ENCODE measurements at places on chromosomes 7 and 10.

- H3K4me1 ChIP-seq = no peaks in the 10 kb centered on the region
- DNase-seq = no peak
- H3K27ac ChIP-seq = no peak overlapping the region
- no peaks in the 10 kb centered on the region for H3K36me3 ChIP-seq
Observed at GRCh38 chr10:1575481-1576244, 161.7 kb downstream of the ADARB2 start.

DNA sequence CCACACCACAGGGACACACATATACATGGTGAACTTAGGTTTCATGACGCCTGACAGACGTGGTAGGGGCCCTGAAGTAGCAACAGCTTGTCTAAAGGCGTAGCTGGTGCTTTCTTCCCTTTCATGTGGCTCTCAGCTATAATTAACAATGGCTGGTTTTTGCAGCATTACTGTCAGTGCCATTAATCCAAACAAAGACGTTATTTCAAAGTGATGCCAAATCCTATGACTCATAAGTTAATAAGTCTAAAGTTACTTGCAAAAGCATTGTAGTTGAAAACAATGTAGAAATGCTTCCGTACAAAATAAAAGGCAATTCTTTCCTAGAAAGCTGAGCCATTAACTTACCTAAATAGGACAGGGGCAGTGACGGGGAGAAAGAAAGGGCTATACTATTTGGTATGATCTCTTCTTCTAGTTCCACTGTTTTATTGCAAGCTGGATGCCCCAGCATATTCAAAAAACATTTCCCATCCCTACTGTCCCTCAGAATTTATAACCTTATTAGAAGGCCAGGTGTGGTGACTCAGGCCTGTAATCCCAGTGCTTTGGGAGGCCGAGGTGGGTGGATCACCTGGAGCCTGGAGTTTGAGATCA is 105.4 kb downstream of the ODAD2 start:
- H3K4me1 ChIP-seq = no peaks in the 10 kb centered on the region
- H3K27ac ChIP-seq = no peak overlapping the region
- no peak for DNase-seq
- no peaks in the 10 kb centered on the region for H3K27me3 ChIP-seq

GRCh38 chr7:157428554-157428945 is 91.7 kb downstream of the DNAJB6 start:
- H3K36me3 ChIP-seq = no peaks in the 10 kb centered on the region
- no peak for DNase-seq
- no peak overlapping the region for H3K4me3 ChIP-seq
- H3K27me3 ChIP-seq = no peaks in the 10 kb centered on the region
- H3K4me1 ChIP-seq = peaks cover 11% of the 10 kb centered on the region
- H3K27ac ChIP-seq = no peak overlapping the region

- no peak for DNase-seq
- no peak overlapping the region for H3K27ac ChIP-seq
- H3K27me3 ChIP-seq = peaks cover 3% of the 10 kb centered on the region
Observed at GRCh38 chr7:130275826-130276297, 9.2 kb downstream of the CPA2 start.
